ENCODE measurements at places on chromosomes 2 and 18.
A peak's percentile ranks its signal among the peaks of the same experiment; 100 is the strongest.

DNA sequence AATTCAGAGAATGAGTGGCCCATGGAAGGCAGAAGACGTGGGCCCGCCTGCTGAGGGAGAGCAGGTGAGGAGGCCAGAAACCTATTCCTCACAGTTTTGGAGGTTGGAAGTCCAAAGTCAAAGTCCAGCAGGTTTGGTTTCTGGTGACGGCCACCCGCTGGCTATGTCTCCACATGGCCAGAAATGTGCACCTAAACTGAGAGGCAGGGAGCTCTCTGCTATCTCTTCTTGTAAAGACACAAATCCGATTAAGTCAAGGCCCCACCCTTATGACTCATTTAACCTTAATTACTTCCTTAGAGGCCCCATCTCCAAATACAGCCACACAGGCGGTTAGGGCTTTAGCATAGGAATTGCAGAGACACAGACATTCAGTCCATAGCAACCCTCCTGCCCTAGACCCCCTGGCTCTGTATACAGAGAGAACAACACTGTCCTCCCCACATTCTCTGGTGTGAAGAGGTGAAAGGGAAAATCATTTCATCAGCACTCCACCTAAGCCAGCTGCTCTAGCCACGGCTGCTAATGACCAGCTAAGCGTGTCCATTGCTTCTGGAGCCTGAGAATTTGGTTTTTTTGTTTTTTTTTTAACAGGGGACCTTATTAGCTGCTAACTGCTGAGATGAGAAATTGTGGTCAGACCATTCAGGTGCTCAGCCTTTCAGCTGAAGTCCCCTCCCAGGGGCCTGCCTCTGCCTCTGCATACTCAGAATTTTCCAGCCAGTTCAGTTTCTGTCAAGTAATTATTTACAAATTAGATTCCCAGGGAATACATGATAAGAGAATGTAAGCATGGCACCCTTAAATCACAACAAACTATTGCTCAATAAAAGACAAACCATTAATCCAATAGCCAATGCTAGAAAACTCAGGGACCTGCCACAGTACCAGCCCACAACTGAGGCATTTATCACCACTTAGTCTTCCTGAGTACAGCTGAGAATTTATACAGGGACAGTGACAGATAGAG, 368.7 kb upstream of the ID2 start:
- DNase-seq: no peak

- DNase-seq: no peak
Measured at GRCh38 chr18:23992089-23992940, 22.2 kb upstream of the TTC39C start.

GRCh38 chr18:57640236-57640635, 18.6 kb upstream of the NARS1 start:
- DNase-seq: no peak

- DNase-seq: no peak
Measured at GRCh38 chr2:121165038-121165542, 119.9 kb downstream of the TFCP2L1 start.

- no peak for DNase-seq
Measured at GRCh38 chr2:46332686-46333281, 35.6 kb downstream of the EPAS1 start.

GRCh38 chr18:37889963-37890362, 324.4 kb upstream of the CELF4 start:
- no peak for DNase-seq

GRCh38 chr2:74828543-74828942, 5.4 kb upstream of the HK2 start:
- DNase-seq: no peak

GRCh38 chr2:15316370-15316814, 244.7 kb downstream of the NBAS start:
- DNase-seq: peak; percentile 10

GRCh38 chr2:9326975-9327374, 96.4 kb downstream of the ITGB1BP1 start:
- no peak for DNase-seq
